Fibroblast of gingiva (primary cell): ENCODE measurements at places on chromosomes 1 and 21.

DNA sequence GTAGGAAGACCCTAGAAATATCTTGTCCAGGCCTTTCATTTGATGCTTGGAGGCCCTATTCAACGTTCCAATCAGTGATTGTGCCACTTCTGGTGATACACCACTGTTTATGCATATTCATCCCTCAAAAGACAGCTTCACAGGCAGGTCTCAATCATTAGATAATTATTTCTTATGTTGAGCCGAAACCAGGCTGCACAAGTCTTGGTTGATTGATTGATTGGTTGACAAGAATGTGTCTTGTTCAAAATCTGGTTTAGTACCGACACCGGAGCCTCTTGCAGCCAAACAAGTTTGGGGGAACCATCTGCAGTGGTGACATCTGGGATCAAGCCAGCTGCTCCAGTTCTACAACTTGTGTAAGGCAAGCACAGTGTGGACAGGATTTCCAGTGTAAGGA is 20.1 kb downstream of the C8A start:
- no peak for DNase-seq

DNA sequence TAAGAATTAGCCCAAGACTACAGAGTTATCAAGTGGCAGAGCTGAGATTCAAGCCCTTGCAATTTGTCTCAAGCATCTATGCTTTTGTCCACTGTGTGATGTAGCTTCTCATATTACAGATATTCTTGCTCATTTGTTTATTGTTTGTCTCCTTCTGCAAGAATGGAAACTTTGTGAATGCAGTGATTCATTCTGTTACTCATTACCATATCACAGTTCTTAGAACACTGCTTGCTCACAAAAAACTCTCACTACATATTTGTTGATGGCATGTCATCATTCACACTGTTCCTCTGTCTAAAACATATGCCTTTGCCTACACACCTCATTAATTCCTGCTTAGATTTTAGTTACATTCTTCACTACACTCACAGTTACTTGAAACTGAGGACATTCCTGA is 1198.9 kb downstream of the PLA2G4A start:
- DNase-seq: peak; percentile 11

- DNase-seq: no peak
Observed at GRCh38 chr1:185393815-185394214, 76.8 kb upstream of the IVNS1ABP start.

GRCh38 chr1:19044471-19044870 is 88.0 kb upstream of the IFFO2 start:
- DNase-seq: no peak

GRCh38 chr21:41201385-41201784 is 33.4 kb downstream of the BACE2 start:
- DNase-seq: no peak

- DNase-seq: no peak
Observed at GRCh38 chr1:185526344-185527307, 207.6 kb upstream of the HMCN1 start.

- no peak for DNase-seq
Observed at GRCh38 chr1:21027805-21028204, 148.9 kb downstream of the EIF4G3 start.

DNA sequence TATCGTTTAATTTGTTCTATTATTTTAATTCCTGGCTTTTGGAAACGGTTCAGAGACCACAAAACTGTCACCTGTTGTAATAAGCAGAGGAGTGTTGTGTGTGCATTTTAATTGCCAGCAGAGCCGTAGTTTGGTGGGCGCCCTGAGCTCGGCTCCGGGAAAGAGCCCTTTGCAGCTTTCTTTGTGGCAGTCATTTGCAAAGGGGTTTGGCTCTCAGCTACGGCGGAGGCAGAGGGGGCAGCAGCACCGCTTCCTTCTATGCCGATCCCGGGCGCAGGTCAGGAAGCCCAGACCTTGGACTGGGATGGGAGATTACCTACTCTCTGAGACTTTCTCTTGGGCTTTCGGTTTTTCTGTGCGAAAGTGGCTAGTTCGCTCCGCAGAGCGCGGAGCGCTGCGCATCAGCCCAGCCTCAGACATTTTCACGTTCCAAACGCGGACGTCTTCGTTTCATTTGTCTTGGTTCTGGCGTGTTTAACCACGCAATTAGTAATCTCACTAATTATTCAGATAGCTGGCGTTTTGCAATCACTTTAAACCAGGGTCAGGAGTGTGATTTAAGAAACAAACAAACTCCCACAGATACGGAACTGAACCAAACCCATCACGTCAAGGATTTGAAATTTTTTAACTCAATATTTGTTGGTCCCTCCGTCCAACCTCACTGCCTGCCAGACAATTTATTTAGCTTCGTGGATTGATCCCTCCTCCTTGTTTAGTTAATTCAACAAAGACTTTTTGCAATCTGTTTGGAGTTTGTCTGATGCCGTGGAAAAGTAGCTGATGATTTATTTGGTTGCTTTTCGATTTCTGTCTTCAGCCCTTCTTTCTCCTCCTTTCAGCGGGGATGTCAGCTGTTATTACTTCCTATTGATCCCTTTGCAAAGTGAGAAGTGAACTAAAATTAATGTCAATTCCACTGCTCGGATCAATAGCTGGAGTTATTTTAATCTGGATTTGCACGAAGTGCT is 3.9 kb downstream of the RNF220 start:
- DNase-seq: no peak

GRCh38 chr1:165773324-165773965 is 4.8 kb upstream of the TMCO1 start:
- peak; percentile 57 for DNase-seq

- no peak for DNase-seq
Observed at GRCh38 chr21:25647647-25648046, 8.6 kb downstream of the JAM2 start.

- DNase-seq: no peak
Observed at GRCh38 chr1:41735139-41735538, 183.6 kb downstream of the HIVEP3 start.
